GOT3 (cell line): ENCODE measurements at places on chromosomes 3 and 15.

DNA sequence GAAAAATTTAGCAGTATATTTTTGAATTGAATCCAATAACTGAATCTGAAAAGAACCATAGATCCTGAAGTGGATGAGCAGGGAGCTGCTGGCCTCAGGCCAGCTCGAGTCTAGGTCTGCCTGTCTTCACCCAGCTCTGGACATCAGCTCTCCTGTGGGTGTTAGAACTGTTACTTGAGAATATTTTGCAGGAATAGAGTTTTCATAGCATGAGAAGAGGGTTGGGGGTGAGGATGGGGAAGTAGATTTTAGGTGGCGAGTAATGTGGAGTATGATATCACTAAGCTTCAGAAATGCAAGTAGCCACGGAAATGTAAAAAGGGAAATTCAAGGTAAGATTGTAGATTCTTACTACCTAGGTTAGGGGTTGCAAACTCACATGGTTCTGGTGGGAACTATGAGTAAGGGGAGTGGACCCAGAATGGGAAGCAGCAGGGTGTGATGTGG is 6.2 kb downstream of the RAB8B start:
- no peak for DNase-seq

- no peak for DNase-seq
Observed at GRCh38 chr3:115999613-116000012, 376.3 kb downstream of the GAP43 start.

GRCh38 chr3:177538048-177538749 is 340.9 kb upstream of the TBL1XR1 start:
- no peak for DNase-seq

DNA sequence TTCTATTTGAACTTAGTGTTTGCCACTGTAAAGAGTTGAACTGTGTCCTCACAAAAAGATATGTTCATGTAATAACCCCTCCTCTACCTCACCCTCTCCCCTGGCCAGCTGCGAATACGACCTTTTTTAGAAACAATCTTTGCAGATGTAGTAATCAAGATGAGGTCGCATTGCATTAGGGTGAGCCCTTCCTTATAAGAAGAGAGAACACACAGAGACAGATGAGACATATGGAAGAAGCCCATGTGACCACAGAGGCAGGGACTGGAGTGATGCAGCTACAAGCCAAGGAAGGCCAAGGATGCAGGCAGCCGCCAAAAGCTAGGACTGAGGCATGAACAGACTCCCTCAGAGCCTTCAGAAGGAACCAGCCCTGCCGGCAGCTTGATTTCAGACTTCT is 27.6 kb downstream of the GPR176 start:
- DNase-seq = no peak

DNA sequence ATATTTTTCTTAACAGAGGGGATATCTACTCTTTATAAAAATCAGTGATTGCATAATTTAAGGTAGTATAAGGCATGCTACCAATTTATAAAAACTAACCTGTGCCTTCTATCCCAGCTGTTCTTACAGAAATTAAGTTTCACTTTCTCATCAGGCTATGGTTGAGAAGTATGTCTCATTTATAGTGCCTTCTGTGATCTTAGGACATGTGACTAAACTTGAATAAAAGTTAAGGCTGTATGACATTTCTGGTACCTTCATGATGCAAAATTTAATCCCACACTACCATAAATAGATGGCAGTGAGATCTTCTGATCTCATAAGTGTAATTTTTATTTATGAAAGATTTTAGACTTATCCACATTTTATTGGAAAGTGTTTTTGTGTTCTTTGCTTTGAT is 12.6 kb downstream of the TIPARP start:
- no peak for DNase-seq

GRCh38 chr15:39429898-39430357 is 151.0 kb upstream of the THBS1 start:
- no peak for DNase-seq

DNA sequence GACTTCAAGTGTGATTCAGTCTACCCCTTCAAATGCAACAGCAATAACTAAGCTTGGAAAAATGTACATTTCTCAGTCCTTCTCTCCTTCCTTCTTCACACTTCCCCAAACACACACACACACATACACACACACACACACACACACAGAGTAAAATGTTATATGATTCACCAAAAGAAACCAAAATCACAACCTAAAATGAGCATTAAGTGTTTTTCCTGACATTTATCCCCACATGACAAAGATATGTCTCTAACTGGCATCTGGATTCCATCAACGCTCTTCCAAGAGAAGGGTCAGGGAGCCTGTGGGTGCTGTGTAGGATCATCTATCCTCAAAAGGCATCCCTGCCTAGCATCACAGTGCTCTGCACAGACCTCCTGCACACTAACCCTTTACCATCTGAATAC is 21.0 kb downstream of the PDZRN3 start:
- no peak for DNase-seq

- no peak for DNase-seq
Observed at GRCh38 chr3:101989578-101990200, 140.4 kb downstream of the NFKBIZ start.

DNA sequence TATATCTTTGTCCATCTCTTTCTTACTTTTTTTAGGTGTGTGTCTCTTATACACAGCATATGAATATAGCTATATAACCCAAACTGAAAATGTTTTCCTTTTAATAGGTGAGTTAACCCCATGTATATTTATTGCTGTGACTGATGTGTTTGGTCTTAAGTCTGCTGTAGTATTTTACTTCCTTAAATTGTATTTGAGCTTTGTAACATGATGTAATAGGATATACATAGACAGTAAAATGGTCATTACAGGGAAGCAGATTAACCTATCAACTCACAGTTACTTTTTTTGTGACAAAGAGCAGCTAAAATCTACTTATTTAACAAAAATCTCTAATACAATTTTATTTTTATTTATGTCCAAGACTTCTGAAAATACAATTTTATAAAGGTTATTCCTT is 51.8 kb upstream of the CDAN1 start:
- no peak for DNase-seq

DNA sequence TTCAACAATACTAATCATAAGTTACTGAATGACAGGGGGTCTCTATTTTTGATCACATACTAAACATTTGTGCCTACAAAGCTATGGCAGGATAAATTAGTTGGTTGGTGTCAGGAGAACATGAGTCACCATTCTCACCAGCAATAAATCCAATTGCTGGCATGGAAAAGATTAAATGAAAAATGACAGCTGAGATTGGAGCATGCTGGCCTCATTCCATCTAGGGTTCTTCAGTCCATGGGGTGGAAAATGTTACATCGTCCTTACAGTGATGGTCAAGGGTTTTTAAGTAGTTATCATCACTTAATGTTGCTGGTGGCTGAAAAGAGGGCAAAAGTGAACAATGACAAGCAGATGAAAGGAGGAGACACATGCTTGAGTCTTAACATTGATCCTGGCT is 180.1 kb upstream of the BCL6 start:
- DNase-seq = no peak

GRCh38 chr15:90799639-90800170 is 68.7 kb upstream of the FURIN start:
- DNase-seq = no peak

DNA sequence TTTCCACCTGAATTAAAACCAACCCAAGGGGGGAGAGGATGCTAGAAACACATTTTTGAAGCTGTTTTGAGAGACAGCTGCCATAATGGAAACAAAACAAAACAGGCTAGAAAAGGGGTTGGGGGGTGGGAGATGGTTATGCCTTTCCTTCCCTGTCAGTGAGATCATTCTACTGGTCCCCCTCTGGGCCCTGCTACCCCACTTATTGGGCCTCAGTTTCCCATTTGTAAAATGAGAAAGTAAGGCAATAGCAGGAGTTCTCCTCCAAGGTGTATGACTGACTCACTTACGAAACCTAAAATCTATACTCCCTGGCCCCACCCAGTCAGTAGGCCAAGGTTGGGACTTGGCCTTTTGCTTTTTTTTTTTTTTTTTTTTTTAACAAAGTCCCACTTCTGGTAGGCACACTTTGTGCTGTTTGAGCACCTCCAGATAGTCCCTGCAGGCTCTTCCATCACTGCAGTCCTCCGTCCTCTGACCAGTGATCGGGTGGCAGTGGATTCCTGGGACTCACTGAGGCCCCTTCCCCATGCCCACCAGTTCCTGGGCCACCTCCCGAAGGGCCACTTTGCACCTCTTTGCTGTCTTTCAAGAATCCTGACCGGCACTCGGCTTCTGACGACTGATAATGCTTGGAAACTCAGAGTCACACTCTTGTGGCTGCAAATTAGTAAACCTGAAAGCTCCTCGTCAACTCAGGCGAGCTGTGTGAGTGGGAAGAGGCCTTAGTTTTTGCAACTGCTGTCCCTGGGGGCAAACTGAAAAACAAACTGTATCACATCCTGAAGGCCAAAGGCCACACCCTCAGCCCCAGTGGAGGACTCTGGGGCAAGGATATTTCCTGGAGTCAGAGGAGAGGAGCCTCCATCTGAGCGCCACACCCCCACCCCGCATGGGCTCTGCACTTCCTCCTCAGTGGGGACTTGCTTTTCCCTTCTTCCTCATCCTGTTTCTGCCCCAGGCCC is 6.7 kb upstream of the PSTPIP1 start:
- DNase-seq = no peak

DNA sequence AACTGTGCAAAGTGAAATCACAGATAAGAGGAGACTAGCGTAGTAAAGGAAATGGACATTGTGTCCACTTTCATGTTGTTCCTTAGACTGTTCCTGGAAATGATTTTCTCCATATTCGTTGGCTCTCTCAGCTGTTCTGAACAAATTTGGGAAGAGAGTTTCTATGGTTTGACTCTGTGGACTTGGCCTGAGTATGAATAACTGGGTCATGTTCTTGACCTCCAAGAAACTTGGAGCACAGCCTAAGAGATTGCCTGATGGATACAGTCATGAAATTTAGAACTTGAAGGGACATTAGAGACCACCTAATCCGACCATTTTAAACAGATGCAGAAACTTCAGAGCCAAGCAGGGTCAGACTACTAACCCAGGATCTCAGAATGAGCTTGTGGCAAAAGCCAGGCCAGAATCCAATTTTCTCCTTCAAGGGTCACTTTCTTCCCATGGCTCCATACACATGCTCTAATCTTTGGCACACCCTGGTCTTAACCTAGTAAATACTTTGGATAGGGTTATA is 430.4 kb downstream of the RBMS3 start:
- DNase-seq = no peak

DNA sequence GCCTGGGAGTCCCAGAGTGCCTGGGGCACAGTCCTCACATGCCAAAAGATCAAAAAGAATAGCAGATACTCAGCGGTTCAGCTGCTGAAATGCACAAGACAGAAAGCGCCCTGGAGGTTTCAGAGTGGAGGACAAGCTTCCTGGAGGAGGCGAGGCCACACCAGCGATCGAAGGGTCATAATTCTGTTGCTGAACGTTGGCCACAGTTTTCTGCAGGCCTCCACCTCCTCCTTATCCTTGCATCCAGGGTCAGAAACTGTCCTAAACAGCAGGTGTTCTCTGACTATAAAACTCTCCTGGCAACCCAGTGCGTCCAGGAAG is 220.3 kb upstream of the LINGO1 start:
- DNase-seq = no peak

- DNase-seq = no peak
Observed at GRCh38 chr3:127820826-127821313, 1.4 kb downstream of the MGLL start.

DNA sequence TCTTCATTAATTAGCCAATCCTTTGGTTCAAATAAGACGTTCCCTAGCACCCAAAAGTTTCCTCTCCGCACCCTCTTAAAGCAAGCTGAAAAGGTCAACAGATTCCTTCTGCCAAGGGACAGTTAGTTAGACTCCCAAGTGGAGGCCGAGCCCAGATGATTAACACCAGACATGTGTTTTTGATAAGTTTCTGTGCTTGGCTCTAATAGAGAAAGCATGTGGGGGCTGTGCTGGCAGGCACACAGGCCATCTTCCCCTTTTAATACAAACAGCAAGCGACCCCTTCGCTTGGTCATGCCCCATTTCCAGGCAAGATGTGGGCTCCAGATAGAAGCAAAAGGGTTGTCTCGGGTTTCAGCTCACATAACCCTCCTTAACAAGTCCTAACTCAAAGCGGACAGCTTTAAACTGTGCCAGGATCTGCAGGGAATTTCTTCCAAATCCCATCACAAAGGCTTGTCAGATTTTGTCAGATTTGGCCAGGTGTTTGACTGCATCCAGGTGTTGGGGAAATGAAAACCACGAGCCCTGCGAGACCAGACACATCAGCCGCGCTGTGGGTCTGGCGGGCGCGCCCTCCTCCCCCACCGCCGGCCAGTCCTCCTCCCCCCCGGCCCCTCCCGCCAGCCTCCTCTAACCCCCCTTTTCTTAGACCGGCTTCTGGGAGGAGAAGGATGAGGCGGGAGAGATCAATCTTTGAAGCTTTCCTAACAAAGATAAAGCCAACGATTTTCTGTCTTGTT is 3.3 kb downstream of the HES1 start:
- no peak for DNase-seq

DNA sequence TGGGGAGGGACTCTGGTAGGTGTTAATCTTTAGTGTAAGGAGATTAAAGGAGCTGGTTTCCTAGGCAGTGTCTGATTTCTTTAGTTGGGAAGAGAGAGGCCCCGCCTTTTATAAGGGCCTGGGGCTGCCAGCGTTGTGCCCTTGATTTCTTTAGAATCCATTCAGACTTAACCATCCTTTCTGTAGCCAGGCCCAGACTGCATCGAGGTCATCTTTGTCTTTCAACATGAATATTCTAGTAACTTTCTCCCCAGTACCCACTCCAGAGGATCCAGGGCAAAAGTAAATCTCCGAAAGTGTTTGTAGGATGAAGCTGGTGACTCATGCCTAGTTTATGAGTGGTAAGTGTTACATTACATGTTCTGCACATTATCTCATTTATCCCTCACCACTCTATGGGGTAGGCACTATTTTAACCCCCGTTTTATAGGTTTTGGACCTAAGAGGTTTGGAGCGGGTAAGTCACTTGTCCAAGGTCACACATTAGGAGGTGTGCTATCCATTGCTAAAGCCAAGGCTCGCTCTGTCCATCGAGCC is 11.8 kb upstream of the USP3 start:
- no peak for DNase-seq
